ENCODE measurements at places on chromosomes 12 and 14. TPM values are rescaled to one million over a fixed set of nuclear protein-coding genes. Genes with fewer than 3 reads are reported as not detected.

- no peak for DNase-seq
Measured at GRCh38 chr12:107635139-107635538, 50.5 kb upstream of the PWP1 start.

- no peak for DNase-seq
Measured at GRCh38 chr12:113461666-113462065, 10.0 kb downstream of the LHX5 start.

The ANKRD13A gene
- total RNA-seq = 68.1 TPM

The MMP17 gene
- 6.3 TPM for total RNA-seq

DNA sequence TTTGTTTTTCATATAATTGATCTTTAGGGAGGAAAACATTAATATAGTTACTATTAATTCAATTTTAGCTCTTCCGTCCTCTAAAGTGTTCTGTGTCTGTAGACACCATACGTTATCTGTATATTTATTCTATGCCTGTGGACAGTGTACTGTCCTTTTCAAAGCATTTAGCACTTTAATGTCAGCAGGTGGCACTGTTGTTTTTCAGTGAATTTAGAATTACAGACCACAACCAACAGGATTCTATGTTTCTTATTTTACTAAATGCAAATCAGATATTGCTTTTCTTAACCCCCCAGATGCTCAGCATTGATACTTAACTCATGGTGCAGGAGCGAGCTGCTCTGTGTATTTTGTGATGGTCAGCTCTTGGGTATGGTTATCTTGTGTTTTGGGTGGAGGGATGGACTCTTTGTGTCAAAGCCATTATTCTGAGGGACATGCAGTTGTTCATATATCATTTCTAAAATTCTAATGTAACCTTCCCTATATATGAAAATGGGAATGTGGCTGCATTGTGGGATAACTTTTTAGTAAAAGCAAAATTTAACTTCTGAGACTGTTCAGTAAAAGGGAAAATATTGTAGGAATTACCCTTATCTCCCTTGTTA is 65.2 kb downstream of the PAPOLA start:
- DNase-seq = no peak

- peak; percentile 28 for DNase-seq
Measured at GRCh38 chr14:95683793-95684192, 2.4 kb upstream of the TCL1B start.

- no peak for DNase-seq
Measured at GRCh38 chr14:64119500-64119899, 174.7 kb downstream of the ESR2 start.

GRCh38 chr12:12081836-12082497 is 11.2 kb downstream of the BCL2L14 start:
- no peak for DNase-seq

The KICS2 gene
- total RNA-seq = 6.0 TPM

DNA sequence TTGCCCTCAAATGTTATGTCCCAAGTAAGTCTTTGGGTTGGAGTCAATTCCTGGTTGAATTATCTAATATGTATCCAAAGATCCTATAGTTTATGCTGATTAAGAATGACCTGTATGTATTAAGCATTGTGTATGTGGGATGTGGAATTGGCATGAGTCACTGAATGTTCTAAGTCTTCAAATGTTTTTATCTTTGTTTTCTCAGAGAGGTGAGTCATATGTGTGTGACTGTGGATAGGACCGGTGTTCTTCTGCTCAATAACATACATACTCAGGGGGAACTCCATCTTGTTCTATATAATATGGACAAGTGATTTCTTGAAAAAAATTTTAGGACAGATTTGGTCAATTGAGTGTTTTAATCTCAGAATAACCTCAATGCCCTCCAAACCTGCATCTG is 57.9 kb downstream of the NAV3 start:
- DNase-seq = no peak

- no peak for DNase-seq
Measured at GRCh38 chr12:122501489-122501989, 807 bp upstream of the ZCCHC8 start.

The GPR68 gene
- 6.4 TPM for total RNA-seq

The ESYT1 gene
- 113 TPM for total RNA-seq

- DNase-seq = no peak
Measured at GRCh38 chr12:45148006-45148405, 67.9 kb upstream of the ANO6 start.

GRCh38 chr12:93918262-93918661 is 230.1 kb upstream of the PLXNC1 start:
- DNase-seq = no peak

- no peak for DNase-seq
Measured at GRCh38 chr12:103791350-103791920, 49.6 kb downstream of the NT5DC3 start.

GRCh38 chr12:113471619-113472171 is at the start of gene LHX5:
LHX5 (minus strand) TSS chr12:113471871; CDS start chr12:113471498, 373 bp downstream.
- DNase-seq = peak; percentile 71

The NKX2-1 gene
- total RNA-seq = 225 TPM

DNA sequence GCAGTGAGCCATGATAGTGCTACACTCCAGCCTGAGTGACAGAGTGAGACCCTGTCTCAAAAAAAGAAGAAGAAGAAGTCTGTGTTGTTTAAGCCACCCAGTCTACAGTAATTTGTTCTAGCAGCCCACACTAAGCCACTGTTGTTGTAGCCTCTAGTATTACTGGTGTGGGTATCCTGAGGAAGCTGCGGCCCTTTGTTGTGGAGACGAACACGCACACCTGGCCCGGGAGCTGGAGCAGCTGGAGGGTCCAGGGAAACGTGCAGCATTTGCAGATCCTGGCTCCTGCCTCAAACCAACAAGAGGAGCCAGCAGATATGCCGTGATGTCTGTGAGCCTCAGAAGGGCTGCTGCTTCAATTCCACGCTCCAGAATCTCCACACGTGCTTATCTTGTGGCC is 65.3 kb downstream of the MAP1LC3B2 start:
- DNase-seq = no peak

Measured in upper lobe of left lung (tissue), 6 donors.